ENCODE measurements at places on chromosomes 13 and 19. TPM values are rescaled to one million over a fixed set of nuclear protein-coding genes. Genes with fewer than 3 reads are reported as not detected.

DNA sequence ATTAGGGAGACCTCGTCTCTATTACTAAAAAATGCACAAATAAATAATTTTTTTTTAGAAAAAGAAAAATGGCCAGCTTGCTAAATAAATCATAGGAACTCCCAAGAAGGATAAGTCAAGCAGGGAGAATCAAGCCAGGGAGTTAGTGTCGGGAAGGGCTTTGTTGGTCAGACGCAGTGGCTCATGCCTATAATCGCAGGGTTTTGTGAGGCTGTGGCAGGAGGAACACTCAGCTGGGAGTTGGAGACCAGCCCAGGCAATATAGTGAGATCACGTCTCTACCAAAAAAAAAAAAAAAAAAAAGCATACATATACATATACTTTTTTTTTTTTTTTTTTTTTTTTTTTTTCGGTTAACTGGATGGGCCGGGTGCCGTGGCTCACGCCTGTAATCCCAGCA is 9.0 kb downstream of the NACC1 start:
- DNase-seq = no peak

DNA sequence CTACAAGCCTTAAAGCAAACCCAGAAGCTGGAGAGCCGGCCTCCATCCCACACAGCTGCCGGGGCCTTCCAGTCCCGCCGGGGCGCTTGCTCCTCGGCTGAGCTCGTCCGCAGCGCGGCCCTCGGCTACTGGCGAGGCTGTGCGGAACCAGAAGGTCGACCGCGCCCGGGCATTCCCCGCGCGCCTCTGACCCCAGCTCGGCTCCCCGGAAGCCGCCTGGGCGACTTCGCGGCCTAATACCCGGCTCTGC is 863 bp downstream of the ANKRD10 start:
- no peak for DNase-seq

Gene ZNF772
- total RNA-seq = 3.5 TPM

GRCh38 chr13:88526853-88527215 is 855.7 kb downstream of the SLITRK5 start:
- no peak for DNase-seq

DNA sequence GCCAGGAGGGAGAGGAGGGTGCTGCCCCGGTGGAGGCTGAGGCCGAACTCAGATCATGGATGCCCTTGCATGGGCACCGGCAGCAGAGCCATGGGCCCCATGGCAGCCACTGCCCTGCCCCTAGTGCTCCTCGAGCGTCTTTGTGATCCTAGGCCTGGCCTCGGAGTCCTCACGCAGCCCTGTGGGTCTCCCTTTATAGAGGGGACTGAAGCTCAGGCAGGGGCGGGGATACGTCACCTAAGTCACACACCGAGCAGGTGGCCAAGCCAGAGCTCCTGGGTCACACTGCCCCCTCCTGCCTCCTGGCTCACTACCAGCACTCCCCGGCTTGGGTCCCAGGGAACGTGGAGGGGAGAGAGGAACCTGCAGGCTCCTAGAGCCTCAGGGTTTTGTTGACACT is 28.7 kb downstream of the DHX34 start:
- no peak for DNase-seq

Gene SIGLEC8
- total RNA-seq = not detected

GRCh38 chr13:31699650-31700049 is 39.7 kb upstream of the RXFP2 start:
- DNase-seq = no peak

- no peak for DNase-seq
Measured at GRCh38 chr13:50078895-50079654, 63.8 kb downstream of the KCNRG start.

- DNase-seq = no peak
Measured at GRCh38 chr13:79141082-79141481, 265.0 kb downstream of the RBM26 start.

DNA sequence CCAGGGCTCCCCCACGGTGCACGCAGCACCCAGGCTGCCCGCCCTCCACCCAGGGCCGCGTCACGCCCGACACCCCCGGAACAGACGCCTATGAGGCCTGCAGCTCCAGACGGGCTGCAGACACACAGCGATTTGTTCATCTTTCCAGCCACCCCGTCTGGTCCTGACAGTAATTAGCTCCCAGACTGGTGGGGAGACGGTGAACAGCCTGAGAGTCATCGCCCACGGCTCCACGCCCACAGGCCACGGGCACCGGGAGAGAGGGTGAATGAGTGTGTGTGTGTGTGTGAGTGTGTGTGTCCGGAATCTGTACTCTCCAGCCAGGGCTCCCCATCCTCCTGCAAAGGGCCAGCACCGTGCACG is 18.1 kb downstream of the GADD45B start:
- DNase-seq = no peak

DNA sequence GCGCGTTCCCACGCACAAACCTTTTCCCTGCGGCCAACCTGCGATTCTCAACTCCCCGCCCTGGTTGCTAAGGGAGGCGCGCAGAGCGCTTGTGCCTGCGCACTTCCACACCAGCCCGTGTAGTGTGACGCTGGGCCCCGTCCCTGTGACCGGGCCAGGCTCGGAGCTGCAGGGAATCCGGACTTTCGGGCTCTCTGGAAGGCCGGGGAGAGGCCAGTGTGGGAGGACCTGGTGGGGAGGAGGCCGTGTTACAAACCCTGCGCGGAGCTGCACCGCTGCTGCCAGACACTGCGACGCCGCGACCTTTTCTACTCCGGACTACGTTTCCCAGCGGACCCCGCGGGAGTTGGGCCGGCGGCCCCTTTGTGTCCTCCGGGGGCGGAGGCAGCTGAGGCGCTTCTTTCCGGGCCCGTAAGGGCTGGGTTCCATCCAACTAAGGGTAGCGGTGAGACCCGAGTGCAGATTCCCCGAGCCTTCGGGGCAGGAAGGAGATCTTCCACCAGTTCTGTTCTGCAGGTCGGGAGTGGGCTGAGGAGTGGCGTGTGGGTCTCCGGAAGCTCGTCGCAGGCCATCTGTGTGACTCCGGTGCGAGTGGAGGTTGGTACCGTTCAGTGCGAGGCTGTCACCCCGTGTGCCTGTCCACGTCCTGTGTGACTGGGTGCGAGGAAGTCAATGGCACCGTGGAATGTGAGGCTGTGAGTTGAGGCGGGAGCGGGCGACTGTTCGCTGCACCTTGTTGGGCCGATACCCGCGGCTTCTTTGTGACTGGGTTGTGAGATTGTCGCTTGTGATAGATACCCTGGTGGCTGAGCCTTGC is at the start of gene ZNF570:
Gene ZNF570 (plus strand): TSS at position 396 of the 817 bp plus-strand sequence. CDS start 999 bp downstream, outside the sequence.
- DNase-seq = peak; percentile 86
